HFFc6 (cell line): ENCODE measurements at places on chromosomes 2 and 18. TPM values are rescaled to one million over a fixed set of nuclear protein-coding genes. Genes with fewer than 3 reads are reported as not detected.

KCNS3 gene
- total RNA-seq: 0.83 to 3.3 TPM (median 1.5 TPM) in 3 replicates

DNA sequence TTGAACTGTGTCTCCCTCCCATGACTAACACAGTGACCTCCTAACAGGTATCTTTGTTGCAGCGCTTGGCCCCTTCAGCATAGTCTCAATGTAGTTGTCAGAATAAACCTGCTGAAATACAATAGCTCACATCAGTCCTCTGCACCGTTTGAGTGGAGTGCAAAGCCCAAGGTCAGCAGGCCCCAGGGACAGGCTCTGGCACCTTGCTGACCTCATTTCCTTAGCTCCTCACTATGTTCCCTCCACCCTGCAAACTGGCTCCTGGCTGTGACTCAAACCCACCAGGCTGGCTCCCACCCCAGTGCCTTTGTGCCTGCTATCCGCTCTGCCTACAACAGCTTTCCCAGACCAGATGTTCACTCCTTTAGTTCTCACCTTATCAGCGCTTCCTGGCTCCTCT lies 146.7 kb downstream of the LRATD1 start:
- DNase-seq: no peak

DNA sequence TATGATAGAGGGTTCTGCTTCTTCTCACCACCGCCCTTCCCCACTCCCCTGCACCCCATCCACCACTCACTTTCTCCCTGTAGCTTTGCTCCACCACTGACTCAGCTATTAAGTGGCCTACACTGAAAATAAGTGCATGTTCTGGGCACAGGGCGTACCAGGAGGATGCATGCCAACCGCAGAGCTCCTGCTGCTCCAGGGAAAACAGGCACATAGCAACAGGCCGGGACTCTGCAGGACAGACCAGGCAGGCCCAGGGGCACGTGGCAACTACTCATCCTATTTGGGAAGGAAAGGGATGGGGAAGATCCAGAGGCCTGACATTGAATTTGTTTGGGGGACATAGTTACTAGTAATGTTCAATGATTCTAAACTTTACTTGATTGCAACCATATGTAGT lies 28.4 kb downstream of the ARL4C start:
- DNase-seq: peak; percentile 19

DNA sequence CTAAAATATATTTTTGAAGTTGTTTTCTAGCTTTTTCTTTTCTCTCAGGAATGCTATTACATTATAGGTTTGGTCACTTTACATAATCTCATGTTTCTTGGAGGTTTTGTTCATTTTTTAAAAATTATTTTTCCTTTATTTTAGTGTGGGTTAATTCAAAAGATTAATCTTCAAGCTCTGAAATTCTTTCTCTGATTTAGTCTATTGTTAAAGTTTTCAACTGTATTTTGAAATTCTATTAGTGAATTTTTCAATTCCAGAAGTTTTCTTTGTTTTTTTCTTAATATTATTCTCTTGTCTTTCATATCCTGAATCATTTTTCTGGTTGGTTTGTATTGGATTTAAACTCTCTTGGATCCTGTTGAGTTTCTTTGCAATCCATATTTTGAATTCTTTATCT lies 80.4 kb downstream of the MSTN start:
- no peak for DNase-seq

DNA sequence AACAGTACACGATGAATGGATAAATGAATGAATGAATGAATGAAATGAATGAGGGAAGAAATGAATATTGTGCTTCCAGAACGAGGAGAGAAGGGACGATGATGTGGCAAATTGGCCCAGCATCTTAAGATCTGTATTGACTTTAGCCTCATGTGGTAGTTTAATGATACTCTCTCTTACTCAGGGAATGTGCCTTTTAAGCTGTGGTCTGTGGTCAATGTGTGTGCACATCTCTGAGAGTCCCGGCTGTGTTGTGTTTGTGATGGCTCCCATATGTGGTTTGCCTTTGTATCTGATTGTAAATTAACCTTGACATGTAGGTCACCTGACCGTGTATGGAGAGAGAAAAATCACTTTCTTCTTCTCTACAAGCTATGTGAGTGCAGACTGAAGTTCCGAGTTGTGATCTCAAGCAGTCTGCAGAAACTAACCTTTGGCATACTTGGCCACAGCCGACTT lies 91.2 kb downstream of the NEDD4L start:
- peak; percentile 83 for DNase-seq

- no peak for DNase-seq
These were observed 50.6 kb downstream of the UNC50 start for GRCh38 chr2:98658816-98659490.
